ENCODE measurements at places on chromosomes 6 and 20.

DNA sequence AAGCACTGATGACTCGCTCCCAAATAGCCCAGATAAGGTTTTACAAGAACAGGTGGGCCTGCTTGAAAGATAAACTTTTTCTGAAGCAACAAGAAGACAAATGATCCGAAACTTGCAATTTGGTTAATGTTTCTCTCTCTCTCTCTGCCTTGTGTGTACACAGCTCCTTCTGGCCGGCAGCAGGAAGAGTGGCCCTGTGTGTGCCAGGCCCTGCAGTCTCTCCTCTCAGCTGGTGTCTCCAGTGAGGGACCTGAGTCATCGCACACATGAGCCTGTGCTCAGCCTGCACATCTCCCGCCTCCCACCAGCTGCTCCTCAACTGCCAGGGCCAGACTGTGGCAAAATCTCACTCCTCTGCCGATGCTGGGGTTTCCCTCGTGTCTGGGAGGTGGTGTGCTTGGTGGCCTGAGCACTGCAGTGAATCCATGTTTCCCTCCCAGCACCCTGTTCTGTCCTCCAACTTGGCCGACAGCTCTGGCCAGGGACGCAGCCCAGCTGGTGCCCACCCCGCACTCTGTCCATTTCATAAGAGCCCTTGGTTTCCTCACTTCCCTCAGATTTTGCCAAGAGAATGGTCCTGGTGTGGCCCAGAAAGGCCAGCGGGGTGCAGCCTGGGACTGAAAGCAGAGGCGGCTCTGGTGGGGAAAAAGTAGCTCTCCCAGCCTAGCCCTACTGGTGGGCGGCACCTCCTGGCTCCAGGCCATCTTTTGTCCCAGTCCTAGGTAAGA lies 49.4 kb downstream of the ERMARD start:
- no peaks in the 10 kb centered on the region for H3K27me3 ChIP-seq
- no peaks in the 10 kb centered on the region for H3K36me3 ChIP-seq
- peak overlapping the region; percentile 93 for H3K27ac ChIP-seq
- H3K4me3 ChIP-seq = no peak overlapping the region
- H3K4me1 ChIP-seq = peaks cover 27% of the 10 kb centered on the region
- peak; percentile 83 for DNase-seq

DNA sequence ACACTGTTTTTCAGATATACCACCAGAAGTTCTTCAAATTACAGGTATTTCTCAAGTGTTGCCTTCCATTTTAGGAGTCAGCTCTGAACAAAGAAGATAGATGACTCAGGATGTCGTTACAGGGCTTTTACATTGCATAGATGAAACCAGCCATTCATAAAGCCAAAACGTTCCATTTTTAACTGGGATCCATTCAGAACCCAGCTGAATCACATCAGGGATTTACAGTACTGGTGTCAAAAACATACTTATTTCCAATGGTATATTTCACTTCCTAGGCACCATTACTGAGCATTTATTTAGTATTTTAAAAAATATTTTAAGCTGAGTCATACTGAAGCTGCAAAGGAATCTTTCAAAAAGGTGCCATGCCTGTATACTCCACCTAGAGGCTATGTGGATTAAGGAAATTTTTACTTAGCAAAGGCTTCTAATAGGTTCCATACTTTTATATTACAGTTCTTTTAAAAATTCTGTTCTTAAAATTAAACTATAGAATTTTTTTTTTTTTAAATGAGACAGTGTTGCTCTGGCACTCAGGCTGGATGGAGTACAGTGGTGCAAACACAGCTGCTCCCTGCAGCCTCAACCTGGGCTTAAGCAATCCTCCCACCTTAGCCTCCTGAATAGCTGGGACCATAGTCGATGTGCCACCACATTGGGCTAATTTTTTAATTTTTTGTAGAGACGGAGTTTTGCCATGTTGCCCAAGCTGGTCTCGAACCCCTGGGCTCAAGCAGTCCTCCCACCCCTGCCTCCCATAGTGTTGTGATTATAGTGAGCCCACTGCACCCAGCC lies 2.6 kb downstream of the ASF1A start:
- no peaks in the 10 kb centered on the region for H3K27me3 ChIP-seq
- peaks cover 31% of the 10 kb centered on the region for H3K4me1 ChIP-seq
- peak overlapping the region; percentile 54 for H3K4me3 ChIP-seq
- H3K27ac ChIP-seq = peak overlapping the region; percentile 52
- DNase-seq = peak; percentile 40
- no peaks in the 10 kb centered on the region for H3K36me3 ChIP-seq

DNA sequence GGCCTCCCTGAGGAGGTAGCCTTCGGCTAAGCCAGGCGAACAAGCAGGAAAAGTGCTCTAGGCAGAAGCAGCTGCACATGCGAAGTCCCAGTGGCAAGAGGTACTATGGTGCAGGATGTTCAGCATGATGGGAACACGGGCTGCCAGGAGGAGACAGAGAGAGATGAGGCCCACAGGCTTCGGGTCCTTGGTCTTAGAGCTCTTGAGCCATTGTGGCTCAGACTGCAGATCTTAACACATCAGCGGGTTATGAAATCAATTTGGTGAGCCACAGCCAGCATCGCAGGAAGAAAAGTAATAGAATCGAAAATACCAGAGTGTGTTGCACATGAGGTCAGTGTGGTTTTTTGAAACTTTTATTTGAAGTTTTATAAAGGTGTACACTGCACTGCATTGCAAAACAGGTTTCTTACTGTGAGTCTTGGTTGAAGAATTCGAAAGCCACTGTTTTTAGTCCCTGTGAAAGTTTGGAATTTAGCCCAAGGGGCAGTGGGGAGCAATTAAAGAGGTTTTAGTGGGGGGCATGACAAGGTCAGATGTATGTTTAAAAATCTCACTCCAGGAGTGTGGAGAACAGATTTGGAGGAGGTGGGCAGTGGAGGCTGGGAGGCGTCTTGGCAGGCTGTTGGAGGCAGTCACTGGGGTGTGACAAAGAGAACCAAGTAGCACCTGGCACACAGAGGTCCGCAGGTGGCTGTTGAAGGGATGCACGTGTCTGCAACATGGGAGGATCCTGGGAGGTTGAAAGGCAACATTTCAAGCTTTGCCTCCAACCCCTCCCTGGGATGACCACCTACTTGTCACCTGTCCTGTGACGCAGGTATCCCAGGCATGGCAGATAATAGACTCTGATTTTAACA lies 69.3 kb downstream of the EYA2 start:
- no peaks in the 10 kb centered on the region for H3K36me3 ChIP-seq
- H3K4me3 ChIP-seq = no peak overlapping the region
- peaks cover 6% of the 10 kb centered on the region for H3K4me1 ChIP-seq
- no peak overlapping the region for H3K27ac ChIP-seq

DNA sequence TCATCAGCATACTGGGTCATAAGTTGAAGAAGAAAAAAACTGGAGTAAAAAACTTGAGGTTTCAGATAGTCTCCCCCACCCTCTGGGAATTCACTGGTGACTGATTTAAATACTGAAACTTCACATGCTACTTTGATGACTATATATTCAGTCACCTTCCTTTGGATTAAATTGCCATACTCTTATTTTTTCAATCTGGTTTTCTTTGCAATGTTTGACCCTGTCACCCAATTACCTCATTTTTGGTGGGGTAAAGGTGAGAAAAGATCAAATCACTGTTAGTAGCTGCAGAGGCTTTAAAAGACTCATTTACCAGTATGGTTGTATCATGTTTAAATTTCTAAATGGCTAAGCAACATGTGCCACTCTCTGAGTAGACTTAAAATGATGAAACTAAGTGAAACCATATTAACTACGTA lies 862.7 kb upstream of the FLRT3 start:
- DNase-seq = no peak
- H3K27me3 ChIP-seq = no peaks in the 10 kb centered on the region
- no peak overlapping the region for H3K27ac ChIP-seq
- no peak overlapping the region for H3K4me3 ChIP-seq

DNA sequence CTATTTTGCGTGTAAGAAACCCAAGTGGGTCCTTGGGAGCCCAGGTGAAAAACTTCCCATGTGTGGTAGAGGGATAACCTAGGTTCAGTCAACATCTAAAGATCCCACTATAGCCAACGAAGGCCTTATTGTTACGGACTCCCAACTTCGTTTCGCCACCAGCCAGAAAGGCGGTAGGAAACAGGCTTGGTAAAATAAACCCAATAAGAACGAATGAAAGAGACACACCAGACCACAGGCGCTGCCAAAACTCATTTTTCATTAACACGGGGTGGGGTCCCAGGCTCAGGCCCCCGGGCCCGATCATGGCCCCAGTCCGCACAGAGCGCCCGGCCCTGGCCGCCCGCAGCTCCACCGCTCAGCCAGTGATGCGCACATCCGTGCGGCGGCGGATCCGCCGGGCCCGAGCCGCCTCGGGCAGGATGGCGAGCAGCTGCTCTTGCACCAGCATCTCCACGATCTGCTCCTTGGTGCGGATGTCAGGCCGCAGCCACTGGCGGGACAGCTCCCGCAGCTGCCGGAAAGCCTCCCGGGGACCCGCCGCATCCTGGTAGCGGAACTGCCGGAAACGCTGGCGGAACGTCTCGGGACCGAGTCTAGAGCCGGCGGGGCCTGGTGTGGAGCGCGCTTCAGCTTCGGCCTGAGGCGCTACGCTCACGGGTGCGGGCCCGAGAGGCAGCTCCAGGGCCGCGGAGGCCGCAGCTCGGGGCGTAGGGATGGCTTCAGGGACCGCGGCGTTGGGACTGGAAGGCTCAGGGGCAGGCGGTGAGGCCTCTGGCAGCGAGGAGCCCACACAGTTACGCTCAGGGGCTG lies 709 bp downstream of the SCAND1 start:
- no peaks in the 10 kb centered on the region for H3K27me3 ChIP-seq
- peaks cover 17% of the 10 kb centered on the region for H3K4me1 ChIP-seq
- peak; percentile 69 for DNase-seq
- peak overlapping the region; percentile 99 for H3K27ac ChIP-seq
- no peaks in the 10 kb centered on the region for H3K36me3 ChIP-seq
- H3K4me3 ChIP-seq = peak overlapping the region; percentile 84

Data from hepatocyte (in vitro differentiated cells).